ENCODE measurements at places on chromosomes 2 and 18.

- no peak for DNase-seq
Measured at GRCh38 chr2:11534746-11535484, 1.1 kb downstream of the GREB1 start.

DNA sequence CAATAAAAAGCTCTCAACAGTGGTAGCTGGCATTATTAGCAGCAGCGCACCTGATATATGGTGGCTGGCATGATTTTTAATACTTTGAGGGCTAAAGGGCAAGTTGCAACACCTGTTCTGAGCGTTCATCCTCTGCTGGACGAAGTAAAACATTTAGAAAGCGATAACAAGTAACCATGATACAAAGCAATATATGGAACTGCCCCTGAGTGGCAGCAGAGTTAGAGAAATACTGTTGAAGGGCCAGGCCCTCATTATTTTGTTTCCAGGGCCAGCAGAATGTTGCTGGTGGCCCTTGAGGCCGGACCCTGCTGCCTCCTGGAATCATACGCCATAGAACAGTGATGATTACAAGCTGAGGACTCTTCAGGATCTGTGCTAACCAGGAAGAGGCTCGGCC is 47.8 kb downstream of the ARHGEF4 start:
- no peak for DNase-seq

DNA sequence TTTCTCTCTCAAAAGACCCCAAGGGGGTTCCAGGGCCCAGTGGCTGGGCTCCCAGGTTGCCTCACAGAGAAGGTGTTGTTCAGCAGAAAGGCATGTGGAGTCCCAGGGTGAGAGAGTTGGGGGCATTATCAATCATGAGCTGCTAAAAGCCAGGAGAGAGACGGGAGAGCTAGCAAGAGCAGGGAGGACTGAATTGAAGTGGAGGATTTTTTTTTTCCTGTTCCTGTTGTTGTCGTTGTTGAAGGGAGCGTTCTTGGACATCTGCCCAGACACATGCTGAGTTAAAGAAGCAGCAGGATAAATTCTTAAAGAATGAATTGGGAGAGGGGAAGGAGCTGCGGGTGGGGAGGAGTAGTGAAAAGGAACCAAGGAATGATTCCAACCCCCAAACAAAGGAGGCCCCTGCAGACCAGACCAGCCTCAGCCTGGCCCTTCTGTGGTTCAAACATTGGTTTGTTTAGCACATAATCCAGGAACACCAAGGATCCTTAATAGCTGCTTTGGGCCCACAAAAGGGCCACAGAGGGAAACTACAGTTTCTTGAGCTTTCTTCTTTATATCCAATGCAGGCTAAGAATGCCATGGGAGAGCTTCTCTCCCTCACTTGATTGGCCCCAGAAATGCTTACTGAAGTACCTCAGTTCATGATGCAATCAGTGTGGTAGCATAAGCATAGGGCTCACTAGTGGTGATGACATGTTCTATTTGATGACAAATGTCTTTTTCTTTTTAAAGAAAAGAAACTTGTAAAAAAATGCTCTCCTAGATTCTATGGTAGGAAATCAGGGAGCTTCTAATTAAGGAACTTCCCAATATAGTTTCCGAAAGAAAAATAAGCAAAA is 146.0 kb downstream of the SETBP1 start:
- no peak for DNase-seq

- DNase-seq = no peak
Measured at GRCh38 chr2:12054956-12055618, 308.7 kb downstream of the LPIN1 start.

DNA sequence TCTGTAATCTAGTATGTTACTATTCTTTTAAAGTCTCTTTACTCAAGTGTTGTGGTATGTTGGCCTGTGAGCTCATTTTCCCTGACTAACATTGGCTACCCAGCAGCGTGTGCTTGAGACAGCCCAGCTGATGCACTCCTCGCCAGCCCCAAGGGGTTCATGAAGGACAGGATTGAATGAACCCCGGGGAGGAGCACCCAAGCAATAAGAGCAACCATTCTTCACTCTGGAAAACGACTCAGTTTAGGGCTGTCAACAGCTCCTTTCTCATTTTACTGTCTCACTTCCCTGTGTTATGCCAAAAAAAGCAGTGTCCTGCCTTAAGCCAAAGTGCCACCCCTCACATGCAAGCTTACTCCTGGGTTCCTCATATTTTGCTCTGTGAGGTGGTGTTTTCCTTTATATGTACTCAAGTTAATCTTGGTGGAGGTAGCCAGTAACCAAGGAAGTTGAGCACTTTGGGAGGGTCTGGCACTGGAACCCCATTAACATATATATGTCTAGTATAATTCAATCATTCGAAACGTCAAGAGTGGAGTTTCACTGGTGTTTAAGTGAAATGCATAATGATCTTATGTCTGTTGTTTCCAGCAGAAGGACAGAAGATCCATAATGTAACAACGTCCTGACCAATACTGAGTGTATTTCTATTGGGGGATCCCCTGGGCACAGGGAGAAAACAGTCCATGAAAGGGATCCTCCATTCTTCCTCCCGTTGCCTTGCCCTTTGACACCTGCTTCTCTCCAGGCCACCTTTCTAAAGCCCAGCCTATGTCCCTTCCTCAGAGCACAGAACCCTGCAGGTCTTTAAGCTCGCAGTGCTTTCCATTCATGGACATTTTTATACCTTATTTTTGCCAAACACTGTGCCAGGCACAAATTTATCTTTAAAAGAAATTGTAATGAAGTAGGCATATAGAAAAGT is 43.2 kb downstream of the ATIC start:
- no peak for DNase-seq

GRCh38 chr2:796141-796985 is 119.2 kb upstream of the TMEM18 start:
- no peak for DNase-seq

DNA sequence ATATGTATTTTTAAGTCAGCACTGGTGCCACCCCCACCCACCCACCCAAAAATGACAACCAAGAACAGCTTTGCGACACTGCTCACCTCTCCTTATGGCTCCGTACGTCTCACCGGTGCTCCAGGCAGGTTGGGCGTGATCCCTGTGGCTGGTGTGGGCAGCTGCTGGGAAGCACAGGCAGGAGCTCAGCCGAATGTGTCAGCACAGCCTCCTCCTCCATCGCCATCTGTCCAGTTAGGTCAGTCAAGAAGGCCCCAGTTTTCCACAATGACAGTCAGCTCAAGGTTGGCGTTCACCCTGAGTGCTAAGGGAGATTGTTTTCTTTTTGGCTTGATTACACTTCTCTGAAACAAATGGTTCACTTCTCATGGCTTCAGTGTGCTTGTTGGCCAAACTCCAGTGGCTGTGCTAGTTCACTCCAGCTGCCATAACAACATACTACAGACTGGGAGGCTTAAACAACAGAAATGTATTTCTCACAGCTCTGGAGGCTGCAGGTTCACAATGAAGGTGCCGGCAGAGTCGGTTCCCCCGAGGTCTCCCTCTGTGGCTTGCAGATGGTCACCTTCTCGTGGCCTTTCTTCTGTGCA is 30.2 kb downstream of the AMER3 start:
- no peak for DNase-seq

DNA sequence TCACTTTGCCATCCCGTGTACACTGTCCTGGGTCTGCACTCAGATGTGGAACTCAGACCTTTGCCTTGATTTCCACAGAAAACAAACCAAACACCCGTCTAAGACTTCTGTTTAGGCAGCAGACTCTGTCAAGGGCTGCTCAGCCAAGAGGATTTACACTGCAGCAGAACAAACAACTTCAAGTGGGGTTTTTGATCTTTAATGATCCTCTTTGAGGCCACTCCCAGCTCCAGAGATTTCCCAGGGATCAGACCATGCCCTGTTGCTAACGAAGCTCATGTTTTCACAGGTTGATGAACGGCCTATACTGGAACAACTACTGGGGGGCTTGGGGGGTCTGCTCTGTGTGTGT is 52.5 kb upstream of the LGALSL start:
- DNase-seq = no peak

DNA sequence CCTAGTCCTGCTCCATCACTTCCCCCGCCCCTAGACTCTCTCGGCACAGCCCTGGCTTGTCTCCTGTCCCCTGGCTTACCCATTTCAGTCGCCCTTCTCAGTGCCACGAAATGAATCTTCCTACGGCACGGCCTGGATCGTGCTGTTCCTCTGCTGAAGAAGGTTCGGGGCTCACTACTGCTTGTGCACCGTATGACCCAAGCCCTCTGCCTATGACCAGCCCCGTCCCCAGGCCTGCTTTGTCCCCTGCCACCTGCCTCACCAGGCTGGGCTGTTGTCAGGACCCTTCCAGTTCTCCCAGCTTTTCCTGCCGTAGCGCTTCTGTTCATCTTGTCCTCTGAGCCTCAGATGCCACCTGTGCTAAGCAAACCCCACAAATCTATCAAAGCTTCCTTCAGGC is 13.9 kb downstream of the CHMP1B start:
- DNase-seq = no peak

- DNase-seq = peak; percentile 16
Measured at GRCh38 chr18:21741562-21742314, 1.1 kb downstream of the MIB1 start.

DNA sequence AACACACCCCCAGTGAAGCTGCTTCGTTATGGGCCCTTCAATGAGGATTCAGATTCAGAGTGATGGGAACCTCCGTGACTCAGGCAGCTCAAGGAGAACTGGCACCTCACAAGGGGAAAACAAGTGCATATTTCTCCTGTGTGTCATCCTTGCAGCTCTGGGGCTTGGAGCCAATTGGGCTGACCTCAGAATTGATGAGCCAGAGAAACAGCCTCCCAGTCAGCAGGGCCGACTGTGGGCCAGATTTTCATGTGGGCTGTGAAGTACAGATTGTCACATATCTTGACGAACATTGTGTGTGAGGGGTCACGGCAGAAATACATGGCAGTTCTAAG is 189.6 kb upstream of the SP5 start:
- no peak for DNase-seq

GRCh38 chr2:43106559-43107527 is 119.6 kb downstream of the ZFP36L2 start:
- DNase-seq = no peak

DNA sequence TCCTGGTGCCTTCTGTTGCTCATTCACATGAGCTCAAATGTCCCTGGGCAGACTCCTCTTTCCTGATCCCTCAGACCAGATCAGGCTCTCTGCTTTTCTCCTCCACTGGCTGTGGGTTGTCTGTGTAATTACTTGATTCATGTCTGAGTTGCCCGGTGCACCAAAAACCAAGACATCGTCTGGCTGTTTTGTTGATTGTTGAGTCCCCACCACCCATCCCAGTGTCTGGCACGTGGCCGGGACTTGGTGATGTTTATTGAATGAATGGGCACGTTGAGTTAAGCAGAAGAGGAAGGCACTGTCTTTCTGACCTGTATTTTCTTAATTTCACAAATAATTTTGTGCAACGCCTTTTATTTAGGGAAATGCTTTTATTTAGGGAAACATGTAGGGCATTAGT is 499.1 kb upstream of the HS6ST1 start:
- DNase-seq = no peak

DNA sequence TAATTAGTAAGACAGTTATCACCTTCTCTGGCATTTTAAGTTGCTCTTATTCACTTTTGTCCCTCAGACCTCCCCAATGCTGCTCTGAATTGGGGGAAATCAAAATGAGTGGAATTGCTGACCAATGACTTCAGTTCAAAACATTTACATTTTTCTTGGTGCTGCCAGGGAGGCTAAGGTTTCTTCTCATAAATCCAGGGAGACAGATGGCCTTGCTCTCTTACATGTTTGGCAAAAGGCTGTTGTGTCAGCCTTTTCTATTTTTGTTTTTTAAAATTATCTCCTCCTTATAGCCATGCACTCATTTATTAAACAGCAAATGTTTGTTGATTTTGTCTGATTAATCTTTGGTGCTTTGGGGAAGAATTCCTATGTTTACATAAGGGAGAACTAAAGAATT is 82.0 kb downstream of the GALNT13 start:
- no peak for DNase-seq

DNA sequence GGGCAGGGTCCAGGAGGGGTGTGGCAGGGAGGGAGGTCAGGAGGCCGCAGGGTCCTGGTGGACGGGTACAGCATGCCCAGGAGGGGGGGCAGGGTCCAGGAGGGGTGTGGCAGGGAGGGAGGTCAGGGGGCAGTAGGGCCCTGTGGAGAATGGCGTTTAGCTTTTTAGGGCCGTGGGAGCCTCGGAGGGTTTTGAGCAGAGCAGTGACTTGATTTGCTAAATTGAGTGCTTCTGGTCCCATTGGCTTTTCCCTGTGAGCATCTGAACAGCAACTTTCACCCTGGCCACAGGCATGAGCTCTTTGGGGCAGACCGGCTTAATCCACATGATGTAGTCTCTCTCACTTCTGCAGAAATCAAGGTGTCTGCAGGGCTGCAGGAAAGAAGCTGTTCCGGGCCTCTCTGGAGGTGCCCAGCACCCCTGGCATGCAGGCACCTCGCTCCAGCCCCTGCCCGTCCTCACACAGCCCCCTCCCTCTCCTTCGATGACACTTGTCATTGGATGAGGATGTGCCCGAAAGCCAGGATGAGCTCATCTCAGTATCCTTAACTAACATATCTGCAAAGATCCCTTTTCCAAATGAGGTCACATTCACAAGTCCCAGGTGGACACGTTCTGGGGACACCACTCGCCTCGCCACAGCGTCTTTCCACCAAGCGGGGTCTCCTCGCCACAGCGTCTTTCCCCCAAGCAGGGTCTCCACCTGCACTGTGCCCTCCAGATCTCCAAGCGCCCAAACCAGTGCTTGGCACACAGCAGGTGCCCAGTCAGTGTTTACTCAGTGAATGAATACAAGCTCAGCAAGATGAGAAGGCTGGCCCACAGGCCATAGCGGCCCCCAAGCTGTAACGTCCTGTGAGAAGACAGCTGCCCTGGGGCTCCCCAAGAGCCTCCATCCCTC is 94.0 kb downstream of the NDUFA10 start:
- DNase-seq = no peak

- no peak for DNase-seq
Measured at GRCh38 chr18:77524909-77525308, 275.3 kb downstream of the GALR1 start.

- no peak for DNase-seq
Measured at GRCh38 chr2:219155054-219155644, 5.5 kb downstream of the NHEJ1 start.

GRCh38 chr2:19131871-19132270 is 226.6 kb downstream of the OSR1 start:
- no peak for DNase-seq
